ENCODE measurements at places on chromosomes 7 and 10.

DNA sequence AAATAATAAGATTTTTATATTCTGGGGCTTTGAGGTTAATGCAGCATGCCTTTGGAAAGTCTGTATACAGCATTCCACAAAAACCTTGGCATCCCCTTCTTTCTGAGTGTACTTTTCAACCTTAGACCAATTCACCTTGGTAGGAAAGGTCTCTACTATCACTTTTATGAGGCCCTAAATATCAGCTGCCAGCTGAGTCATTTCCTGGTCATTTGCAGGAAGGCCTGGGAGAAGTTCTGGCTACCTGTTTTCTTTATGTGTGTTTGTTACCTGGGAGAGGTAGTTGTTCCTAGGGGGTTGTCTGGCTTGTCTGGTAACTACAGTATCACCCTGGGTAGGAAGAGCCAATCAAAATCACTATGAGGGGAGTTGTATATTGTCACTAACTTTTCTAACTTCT, 4.1 kb downstream of the SPAM1 start:
- DNase-seq, result no peak

DNA sequence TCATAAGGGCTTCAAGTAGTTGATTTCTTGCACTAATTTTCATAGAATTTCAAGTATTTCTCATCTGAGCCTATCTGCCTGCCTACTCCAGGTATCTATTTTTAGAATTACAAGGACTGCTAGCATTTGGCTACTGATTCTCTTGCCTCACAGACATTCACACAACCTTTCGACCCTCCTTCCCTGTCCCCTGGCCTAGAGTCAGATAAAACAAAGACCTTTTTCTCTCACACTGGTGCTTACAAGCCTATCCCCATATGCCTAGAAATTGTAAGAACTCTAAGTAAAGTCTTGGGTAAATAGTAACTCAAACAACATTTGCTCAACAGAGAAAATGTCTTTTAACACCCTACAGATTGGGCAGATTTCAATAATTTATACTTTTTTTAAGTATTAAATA, 6.3 kb downstream of the GPAM start:
- no peak for DNase-seq

DNA sequence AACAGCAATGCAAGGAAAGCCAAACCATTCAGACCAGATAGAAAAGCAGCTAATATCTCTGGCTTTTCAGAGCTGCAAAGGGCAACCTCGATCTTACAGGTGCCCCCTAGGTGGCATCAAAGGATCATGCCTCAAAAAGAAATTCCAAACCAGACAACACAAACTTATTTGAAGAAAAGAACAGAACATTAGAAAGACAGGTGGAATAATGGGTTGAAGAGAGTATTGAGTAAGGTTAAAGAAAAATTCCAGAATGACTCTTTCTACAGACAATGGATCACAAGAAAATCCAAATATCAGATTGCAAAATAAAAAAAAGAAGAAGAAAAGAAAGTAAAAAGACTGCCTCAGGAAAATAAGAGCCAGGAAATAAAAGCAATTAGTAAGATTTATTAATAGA, 213.7 kb downstream of the ELMO1 start:
- DNase-seq, result peak; percentile 38

DNA sequence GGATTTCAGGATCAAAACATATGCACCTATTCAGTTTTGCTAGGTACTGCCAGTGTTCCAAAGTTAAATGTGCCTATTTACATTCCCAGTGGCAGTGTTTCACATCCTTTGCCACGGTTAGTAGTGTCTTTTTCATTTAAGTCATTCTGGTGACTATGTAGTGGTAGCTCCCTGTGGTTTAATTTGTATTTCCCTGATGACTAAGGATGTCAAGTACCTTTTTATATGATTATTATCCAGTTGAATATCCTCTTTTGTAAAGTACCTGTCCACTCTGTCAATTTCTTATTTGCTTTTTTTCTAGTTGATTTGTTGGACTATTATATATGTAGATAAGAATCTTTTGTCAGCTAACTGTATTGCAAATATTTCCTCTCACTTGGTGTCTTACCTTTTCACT, 45.1 kb downstream of the TMEM60 start:
- DNase-seq, result no peak

- DNase-seq, result no peak
Measured at GRCh38 chr10:124342821-124343170, 75.9 kb downstream of the OAT start.

DNA sequence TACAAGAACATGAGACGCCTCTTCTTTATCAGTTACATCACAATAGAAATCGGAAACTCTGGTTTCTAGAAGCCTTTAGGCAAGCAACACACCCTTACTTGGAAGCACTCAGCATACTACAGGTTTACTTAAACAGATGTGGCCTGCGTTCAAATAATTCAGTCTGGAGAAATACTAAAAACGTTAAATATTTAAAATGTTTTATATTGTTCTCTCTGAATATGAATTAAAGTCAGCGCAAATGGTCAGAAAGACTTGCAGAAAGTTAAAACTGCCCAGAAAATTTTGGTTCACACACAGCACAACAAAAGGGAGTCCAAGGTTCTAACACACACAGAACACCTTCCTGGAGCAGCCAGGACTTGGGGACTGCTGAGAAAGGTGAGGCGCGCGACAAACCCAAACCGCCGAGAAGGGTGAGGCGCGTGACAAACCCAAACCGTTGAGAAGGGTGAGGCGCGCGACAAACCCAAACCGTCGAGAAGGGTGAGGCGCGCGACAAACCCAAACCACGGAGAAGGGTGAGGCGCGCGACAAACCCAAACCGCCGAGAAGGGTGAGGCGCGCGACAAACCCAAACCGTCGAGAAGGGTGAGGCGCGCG, 25.8 kb downstream of the ESYT2 start:
- peak; percentile 26 for DNase-seq

GRCh38 chr10:36181426-36182178, 539.5 kb upstream of the FZD8 start:
- no peak for DNase-seq

DNA sequence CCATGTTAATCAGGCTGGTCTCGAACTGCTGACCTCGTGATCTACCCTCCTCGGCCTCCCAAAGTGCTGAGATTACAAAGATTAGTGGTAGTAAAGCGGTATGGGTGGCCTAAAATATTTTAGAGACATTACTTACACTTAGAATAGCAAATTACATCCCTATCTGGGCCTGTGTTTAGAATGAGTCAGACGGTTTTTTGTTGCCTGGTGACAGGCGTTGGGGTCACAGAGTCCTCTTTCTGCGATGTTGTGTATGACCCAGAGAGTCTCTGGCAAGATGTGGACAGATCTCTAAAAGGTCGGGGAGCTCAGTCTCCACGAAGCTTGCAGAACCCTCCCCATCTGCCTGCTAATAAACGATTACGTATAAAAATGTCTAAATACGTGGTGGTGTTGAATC, 39.6 kb upstream of the PRKCQ start:
- DNase-seq, result no peak

- no peak for DNase-seq
Measured at GRCh38 chr7:23074443-23075261, 30.9 kb upstream of the KLHL7 start.

- no peak for DNase-seq
Measured at GRCh38 chr7:81693080-81693479, 76.8 kb downstream of the HGF start.

- no peak for DNase-seq
Measured at GRCh38 chr10:12750526-12751201, 250.8 kb downstream of the CCDC3 start.

- no peak for DNase-seq
Measured at GRCh38 chr10:114393482-114393881, 10.8 kb downstream of the AFAP1L2 start.

- DNase-seq, result no peak
Measured at GRCh38 chr7:105830405-105831301, 45.7 kb downstream of the ATXN7L1 start.

- no peak for DNase-seq
Measured at GRCh38 chr7:42011846-42012245, 225.2 kb downstream of the GLI3 start.

DNA sequence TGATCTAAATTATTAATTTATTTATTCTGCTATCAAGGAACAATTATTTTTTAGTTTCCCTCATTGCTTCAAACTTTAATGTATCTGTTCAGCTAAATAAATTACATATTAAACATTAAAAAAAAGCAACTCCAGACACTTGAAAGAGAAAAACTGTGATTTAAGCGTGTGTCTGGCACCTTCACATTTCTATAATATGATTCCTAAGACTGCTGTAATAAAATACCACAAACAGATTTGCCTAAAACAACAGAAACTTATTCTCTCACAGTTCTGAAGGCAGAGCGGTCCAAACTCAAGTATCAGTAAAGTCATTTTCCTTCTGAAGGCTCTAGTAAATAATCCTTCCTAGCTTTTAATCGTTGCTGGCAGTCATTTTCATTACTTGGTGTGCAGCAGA, 580.4 kb upstream of the KCND2 start:
- no peak for DNase-seq

- peak; percentile 61 for DNase-seq
Measured at GRCh38 chr10:71727105-71727737, 7.6 kb upstream of the C10orf105 start.

DNA sequence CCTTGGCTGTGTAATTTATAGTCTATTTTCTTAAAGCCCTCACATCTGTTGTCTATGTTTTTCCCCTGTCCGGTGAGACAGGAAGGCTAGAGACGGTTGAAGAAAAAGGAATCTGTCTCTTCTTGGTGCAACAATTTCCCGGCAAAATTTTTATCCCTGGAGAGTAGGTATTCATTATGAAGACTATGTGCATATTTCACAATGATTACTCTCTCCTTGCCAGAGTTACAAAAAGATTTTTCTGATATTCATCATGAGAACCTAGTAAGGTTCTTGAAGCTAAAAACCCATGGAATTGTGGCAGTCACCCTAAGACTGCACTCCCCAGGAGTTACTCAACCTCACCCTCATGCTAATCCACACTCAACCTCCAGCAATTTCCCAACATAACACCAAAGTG, 55.0 kb upstream of the GHITM start:
- DNase-seq, result no peak

GRCh38 chr7:2598154-2598823, 33.5 kb upstream of the TTYH3 start:
- no peak for DNase-seq

GRCh38 chr7:126805351-126805750, 447.4 kb downstream of the GRM8 start:
- no peak for DNase-seq

GRCh38 chr10:97689559-97690020, 2.5 kb upstream of the AVPI1 start:
- no peak for DNase-seq

GRCh38 chr7:139682136-139683013, 95.4 kb downstream of the HIPK2 start:
- no peak for DNase-seq

GRCh38 chr7:129394101-129394500, 40.1 kb upstream of the STRIP2 start:
- no peak for DNase-seq

DNA sequence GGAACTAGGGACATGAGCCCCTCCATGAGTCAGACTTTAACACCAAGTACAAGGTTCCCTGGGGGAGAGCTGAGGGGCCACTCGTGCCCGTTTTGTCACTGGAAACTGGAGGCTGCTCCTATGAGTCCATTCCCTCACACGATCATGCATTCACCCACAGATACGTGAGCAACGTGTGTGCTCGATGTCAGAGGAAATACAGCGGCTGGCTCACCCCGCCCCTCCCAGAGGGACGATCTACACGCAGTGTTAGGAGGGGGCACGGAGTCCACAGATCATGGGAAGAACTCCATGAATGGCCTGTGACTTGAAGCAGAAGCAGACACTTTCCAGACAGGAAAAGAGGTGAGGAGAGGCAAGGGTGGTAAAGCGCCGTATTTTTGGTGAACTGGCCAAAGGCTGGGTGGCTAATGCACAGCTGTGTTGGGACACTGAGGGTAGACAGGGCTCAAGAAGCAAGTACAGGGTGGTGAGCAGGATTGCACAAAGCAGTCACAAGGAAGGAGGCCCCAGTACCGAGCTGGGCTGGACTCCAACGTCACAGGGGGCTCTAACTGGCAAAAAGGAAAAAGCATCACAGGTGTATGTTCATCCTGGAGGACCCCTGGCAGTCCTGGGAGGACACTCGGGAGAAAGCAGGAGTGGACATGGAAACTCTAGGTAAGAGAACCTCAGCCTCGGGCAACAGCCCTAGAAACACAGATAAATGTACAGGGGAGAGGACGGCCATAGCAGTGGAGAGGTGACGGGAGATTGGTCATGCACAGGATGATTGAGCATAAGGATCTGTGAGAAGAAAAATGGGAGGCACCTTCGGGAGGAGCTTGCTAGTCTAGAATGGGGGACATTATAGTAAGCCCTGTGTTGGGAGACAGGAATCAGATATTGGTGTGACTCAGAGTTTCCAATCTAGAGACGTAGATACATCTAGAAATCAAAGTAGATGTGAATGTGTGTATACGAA, 41.2 kb downstream of the TNS3 start:
- DNase-seq, result no peak

DNA sequence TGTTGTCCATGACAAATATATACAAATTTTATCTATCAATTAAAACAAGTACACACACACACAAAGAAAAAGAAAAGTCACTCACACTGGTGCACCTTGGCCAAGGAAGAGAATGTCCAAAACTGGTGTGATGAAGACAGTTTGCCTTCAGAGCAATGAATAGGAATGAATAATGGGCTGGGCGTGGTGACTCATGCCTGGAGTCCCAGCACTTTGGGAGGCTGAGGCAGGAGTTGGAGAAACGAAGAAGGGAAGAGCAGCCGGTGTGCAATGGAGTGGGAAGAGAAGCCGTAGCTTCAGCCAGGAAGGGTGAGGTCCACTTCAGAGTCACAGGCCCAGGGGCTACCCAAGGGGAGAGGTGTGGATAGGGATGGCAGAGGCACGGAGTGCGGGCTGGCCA, 253.6 kb downstream of the CCSER2 start:
- no peak for DNase-seq

- no peak for DNase-seq
Measured at GRCh38 chr10:29585488-29585976, 49.2 kb downstream of the SVIL start.

DNA sequence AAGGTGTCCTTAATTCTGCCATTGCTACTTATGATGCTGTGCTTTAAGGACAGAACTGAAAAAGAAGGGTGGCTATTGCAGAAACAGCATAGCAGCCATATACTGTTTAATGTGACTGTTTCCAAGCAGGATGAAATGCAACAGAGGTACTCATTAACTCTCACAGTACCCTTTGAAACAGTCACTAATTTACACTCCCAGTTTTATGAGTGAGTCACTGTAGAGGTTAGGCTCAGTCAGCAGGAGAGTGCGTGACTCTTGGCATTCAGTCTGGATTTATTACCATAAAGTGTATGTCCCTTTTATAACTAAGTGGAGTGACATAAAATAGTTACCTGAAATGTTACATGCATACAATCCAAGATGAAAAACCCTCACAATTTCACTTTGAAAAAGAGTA, 27.7 kb downstream of the ALDH18A1 start:
- DNase-seq, result no peak

- DNase-seq, result no peak
Measured at GRCh38 chr7:140568021-140568813, 72.4 kb downstream of the DENND2A start.

GRCh38 chr7:119007236-119007635, 782.7 kb downstream of the ANKRD7 start:
- DNase-seq, result no peak

GRCh38 chr7:32145911-32146310, 75.7 kb upstream of the PDE1C start:
- DNase-seq, result no peak

GRCh38 chr7:71488308-71488707, 356.4 kb downstream of the GALNT17 start:
- no peak for DNase-seq

Measured in CD4-positive, alpha-beta T cell treated with Interleukin-2 at 100 ng/mL for 4 hours (primary cell).